ENCODE measurements at places on chromosomes 2 and 18. TPM values are rescaled to one million over a fixed set of nuclear protein-coding genes. Genes with fewer than 3 reads are reported as not detected.

NIF3L1 gene
- total RNA-seq, result 63.1 TPM

DNA sequence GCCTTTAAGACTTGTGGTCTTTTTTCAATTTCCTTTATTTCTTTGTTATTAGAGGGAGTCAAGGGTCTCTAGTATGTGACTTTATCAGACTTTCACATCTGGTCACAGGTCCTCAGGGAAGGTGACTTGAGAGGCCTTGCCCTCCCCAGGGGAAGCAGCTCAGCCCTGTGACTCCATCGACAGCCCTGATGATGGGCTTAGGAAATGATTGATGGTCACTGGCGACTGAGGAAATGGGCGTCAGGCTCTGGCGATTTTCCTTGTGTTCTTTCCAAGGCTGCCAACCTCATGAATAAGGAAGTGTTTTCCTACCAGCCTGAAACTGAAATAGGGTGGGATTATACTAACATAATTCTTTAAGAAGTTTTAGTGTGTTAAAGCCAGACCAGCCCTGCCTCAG lies 21.1 kb downstream of the SERPINE2 start:
- DNase-seq, result no peak

DNA sequence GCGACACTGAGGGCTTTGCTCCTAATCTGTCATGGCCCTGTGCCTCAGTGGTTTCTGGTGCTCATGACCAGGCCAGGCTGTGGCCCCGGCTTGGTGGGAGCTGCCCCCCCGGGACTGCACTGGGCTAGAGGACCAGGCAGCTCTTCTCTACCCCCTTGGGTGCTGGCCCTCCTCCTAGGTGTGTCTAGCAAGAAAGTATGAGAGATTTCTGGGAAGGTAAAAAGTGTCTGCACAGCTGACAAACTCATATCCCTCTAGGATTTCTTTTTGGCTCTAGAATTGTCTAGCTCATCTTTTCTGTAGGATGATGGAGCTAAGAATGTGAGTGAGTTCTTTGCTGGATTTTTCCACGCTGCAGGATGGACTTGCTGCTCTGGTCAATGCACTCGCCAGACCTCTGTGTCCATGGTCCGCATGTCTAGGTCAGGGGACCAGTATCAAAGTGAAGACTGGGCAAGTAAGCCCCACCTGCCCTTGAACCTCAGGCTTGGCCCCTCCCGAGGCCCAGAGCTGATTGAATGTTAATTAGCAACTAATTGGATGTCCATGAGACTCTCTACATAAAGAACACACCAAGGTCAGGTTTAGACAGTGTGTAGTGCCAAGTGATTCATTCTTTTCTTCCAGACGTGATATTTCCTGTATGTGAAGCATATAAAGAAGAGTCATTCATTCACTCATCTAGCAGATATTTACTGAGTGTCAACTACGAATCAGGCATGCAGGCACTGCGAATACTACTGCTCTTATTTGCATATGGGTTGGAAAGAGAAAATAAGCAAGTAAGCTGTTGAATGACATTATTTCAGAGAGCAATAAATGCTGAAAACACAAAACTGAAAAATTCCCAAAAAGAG lies 15.6 kb upstream of the PSD4 start:
- DNase-seq, result peak; percentile 89

DNA sequence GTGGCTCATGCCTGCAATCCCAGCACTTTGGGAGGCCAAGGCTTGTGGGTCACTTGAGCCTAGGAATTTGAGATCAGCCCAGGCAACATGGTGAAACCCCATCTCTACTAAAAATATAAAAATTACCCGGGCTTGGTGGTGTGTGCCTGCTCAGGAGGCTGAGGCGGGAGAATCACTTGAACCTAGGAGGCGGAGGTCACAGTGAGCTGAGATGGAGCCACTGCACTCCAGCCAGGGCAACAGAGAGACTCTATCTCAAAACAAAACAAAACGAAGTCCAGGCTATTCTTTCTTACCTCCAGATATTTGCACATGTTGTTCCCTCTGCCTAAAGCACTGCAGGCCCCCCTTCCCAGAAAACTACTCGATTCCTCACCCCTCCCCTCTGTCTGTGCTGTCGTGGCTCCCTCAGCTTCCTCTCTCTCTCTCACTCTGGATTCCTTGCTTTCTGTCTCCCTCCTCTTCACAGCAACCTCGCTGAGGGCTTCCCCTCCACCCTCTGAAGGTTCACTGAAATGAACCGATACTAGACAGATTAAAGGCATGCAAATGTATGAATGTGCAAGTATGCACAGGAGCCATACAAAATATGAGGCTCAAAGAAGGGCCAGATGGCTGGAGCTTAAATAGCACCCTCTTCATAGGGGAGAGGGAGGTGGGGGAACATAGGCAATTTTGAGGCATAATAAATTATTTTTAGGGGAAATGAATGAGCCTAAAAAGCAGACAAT lies 18.5 kb downstream of the TMEM177 start:
- no peak for DNase-seq

GRCh38 chr2:109331896-109332848 lies 203.2 kb downstream of the SH3RF3 start:
- peak; percentile 95 for DNase-seq

DNA sequence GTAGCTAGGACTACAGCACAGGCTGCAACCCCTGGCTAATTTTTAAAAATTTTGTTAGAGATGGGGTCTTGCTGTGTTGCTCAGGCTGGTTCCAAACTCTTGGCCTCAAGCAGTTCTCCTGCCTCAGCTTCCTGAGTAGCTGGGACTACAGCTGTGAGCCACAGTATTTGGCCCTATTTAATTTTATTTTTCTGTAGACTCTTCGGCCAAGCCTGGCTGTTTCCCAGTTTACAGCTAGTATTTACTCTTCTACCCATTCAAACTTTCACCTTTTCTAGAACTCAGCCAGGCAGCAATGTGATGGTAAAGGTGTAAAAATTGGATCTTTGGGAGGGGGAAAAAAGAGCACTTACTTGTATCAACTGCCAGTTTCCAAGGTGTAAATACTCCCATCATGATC lies 35.3 kb downstream of the SH3RF3 start:
- no peak for DNase-seq

- DNase-seq, result no peak
Measured at GRCh38 chr2:237529452-237530402, 36.6 kb upstream of the PRLH start.

- no peak for DNase-seq
Measured at GRCh38 chr2:173969886-173970285, 4.7 kb upstream of the SP3 start.

- DNase-seq, result no peak
Measured at GRCh38 chr2:24889221-24889620, 30.8 kb downstream of the ADCY3 start.

IL37 gene
- 2.6 TPM for total RNA-seq

RESP18 gene
- total RNA-seq, result not detected

DNA sequence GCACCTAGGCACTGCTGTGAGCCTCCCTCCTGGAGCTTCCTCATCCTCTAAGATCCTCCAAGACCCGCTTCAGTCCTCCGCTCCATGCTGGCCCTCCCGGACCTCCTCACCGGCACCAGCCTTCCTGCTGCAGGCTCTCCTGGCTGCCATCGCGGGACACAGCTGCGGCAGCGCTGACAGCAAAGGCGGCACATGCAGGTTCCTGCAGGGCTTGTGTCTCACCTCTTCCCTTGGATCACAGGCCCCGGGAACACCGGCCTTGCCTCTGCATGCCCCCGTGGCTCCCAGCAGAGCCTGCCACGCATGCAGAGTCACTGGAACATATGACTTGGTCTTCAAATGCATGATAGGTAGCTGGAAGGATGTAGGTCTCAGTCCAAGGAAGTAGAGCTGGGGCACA lies 67.2 kb downstream of the PTGR3 start:
- no peak for DNase-seq

DNA sequence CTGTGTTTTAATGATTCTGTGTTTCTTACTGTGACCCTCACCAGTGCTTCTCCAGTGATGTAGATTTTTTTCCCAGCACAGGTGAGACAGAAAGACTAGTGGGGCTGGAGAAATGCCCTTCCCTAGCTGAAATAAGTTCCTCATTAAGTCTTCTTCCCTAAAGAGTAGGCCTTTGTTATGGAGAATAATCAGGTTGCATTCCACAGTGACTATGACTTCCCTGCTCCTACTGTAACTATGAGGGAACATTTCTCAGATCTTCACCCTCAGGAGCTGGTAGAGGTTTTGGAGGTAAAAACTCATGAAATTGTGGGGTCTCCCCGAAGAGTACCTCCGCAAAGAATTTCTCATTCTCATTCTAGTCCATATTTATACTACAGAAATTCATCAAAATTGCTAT lies 286.2 kb downstream of the GRB14 start:
- DNase-seq, result no peak

DNA sequence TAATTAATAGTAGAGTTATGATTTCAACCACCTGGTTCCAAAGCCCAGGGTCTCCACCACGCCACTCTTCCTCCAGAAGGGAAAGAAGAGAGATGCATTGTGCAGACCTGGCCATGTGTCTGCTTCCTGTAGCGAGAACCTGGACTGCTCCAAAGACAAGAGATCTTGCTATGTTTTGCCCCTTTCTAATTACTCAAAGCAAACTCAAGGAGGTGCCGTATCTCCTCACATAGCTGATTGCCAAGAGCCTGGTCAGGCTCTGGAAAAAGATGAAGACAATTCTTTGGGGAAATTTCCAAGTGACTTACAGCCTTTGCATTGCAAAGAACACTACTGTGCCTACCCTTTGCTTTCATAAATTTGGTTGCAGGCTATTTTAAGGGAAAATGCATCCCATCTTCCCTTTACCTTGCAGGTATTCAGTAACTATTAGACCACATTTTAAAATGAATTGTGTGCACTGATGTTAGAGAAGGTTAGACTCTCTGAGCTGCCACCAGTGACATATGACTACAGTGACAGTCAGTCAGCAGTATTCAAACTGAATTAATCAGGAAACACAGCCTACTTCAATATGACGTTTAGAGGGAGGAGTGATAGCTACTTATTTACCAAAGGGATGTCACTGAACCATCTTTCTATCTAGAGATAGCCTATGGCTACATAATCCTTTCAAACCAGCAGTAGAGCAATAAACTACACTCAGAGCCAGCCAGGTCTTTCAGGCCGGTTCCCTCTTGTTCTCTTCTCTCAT lies 842.1 kb upstream of the FANCL start:
- DNase-seq, result no peak

CCBE1 gene
- 13.9 TPM for total RNA-seq

DNA sequence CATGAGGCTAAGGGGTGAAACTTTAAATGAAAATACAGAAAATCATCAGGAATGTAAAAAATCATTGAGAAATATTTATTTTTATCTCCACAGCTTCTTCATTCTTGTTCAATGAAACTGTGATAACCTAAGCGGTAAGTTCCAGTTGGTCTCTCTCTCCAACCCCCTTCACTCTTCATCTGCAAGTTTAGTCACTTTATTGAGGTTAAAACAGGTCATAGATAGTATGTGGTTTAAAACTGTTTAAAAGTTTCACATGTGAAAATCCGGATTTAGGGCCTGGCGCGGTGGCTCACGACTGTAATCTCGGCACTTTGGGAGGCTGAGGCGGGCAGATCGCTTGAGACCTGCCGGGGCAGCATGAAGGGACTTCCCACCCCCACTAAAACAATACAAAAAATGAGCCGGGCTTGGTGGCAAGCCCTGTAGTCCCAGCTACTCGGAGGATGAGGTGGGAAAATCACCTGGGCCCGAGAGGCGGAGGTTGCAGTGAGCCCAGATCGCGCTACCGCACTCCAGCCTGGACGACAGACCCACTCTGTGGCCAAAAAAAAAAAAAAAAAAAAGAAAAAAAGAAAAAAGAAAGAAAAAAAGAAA lies 1.6 kb upstream of the PHLPP1 start:
- DNase-seq, result no peak

DNA sequence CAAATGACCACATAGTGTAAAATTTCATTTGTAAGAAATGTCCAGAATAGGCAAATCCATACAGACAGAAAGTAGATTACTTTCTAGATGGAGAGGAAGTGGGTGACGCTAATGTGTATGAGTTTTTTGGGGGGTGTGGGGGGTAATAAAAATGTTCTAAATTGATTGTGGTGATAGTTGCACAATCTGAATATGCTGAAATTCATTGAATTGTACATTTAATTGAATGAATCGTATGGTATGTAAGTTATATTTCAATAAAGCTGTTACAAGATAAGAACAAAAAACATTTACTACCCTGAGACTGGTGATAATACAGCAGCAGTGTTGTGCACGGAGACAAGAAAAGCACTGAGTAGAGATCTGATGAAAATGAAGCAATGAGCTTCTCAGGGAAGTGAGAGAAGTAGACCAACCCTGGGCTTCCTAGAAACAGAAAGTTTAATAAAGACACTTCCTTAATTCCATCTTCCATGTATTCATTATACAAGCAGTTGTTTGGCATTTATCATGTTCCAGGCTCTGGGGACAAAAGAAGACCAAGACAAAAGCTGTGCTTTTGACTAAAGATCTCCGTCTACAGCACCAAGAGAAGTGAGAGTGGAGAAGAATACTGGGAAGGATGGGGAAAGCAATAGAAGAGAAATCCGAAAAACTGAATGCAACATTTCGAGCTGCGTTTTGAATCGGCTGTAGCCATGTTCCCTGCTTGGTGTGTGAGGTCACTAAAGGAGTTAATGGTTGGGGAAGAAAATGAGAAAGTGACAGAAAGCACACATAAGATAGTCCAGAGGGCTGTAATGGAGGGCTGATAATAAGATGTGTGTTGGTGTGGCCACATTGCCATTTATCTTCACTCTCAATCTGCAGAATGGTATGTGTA lies 1.8 kb upstream of the PDE11A start:
- no peak for DNase-seq

ST8SIA3 gene
- total RNA-seq, result not detected

- no peak for DNase-seq
Measured at GRCh38 chr2:197268786-197269584, 41.6 kb downstream of the ANKRD44 start.

DNA sequence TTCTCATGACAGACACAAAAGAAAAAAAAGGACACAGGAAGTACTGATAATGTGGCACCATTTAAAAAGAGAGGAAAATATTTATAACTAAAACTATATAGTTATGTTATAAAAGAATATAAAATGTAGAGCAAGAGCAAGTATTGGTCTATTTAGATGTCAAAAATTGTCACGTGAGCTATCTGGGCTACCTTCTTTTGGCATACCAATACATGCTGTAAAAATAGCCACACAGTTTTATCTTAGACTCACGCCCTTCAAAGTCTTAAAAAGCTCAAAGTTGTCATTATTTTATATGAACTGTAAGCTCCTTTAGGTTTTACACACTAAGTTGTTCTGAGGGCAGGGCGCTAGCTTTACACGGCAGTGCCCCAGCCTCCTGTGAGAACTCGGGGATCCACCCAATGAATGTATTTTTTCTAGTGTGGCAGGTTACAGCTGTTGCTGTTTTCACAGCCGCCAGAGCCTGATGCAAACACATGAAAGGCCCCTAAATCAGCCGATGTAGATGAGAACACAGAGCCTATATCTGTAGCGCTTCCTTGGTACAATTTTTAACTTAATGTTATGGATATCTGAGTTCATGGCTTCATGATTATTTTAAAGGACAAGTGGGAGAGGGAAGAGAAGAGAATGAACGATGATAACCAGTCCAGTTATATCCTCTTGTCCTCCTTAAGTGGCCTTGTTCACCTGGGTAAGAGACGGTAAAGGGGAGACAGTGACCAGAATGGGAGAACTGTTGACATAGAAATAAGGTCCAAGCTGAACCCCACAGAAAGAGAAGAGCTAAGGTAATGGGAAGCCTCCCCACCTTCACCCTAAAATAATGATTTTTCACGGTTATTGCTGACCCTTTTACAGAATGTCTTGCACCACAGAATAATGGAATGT lies 130.8 kb downstream of the CACNB4 start:
- DNase-seq, result no peak
